ENCODE measurements at places on chromosomes 7 and 10. TPM values are rescaled to one million over a fixed set of nuclear protein-coding genes. Genes with fewer than 3 reads are reported as not detected.
A peak's percentile ranks its signal among the peaks of the same experiment; 100 is the strongest.

DNA sequence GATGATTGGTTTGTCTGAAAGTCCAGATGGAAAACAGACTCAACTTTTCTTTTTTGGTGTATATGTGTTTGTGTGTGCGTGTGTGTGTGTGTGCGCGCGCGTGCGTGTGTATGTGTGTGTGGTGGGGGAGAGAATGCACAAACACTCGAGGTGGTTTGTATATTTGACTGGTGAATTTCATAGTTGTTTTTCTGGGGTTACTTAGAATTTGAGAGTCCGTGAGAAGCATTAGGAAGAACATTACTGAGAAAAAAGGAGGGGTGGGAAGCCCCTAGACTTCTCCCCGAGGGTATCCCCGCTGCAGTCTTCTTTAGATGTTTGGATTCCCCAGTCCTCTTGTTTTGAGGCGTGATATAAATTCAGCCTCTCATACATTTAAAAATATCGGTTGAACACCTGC lies 6.0 kb downstream of the CAMK1D start:
- H3K27me3 ChIP-seq, result peaks cover 17% of the 10 kb centered on the region
- no peak for DNase-seq
- no peak overlapping the region for H3K27ac ChIP-seq
- no peaks in the 10 kb centered on the region for H3K36me3 ChIP-seq
- peaks cover 60% of the 10 kb centered on the region for H3K4me1 ChIP-seq

- H3K36me3 ChIP-seq, result no peaks in the 10 kb centered on the region
- H3K4me3 ChIP-seq, result no peak overlapping the region
- no peak overlapping the region for H3K27ac ChIP-seq
- H3K27me3 ChIP-seq, result no peaks in the 10 kb centered on the region
Measured at GRCh38 chr7:67723591-67723990, 727.0 kb downstream of the TYW1 start.

Gene OR6V1
- polyA plus RNA-seq, result not detected

DNA sequence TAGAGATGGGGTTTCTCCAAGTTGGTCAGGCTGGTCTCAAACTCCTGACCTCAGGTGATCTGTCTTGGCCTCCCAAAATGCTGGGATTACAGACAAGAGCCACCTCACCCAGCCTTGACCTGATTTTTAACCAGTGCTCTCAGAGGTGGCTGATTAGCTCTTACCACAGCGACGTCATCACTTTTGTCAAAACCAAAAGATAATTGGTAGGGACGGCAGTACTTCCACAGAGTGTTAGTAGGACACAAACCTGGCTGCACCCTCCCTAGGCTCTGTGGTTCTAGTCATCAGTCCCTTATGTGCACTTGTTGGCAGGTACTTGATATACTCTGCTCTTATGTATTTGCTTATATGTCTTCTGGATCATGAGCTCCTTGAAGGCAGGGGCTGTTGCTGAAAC lies 74.0 kb downstream of the GPR141 start:
- no peaks in the 10 kb centered on the region for H3K4me1 ChIP-seq
- no peak overlapping the region for H3K4me3 ChIP-seq
- no peaks in the 10 kb centered on the region for H3K36me3 ChIP-seq
- no peak for DNase-seq
- H3K27ac ChIP-seq, result no peak overlapping the region

DNA sequence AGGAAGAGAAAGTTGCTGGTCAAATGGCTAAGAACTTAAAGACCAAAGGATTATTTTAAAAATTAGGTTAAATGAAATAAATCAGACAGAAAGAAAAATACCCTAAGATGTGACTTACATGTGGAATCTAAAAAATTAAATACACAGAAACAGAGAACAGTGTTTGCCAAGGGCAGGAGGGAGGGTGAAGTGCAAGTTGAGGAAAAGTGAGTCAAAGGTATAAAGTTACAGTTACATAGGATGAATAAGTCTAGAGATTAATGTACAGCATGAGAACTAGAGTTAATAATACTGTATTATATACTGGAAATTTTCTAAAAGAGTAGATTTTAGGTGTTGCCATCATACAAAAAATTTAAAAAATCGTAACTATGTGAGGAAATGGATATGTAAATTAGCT lies 146.3 kb downstream of the MDFIC start:
- H3K4me3 ChIP-seq, result no peak overlapping the region
- no peaks in the 10 kb centered on the region for H3K27me3 ChIP-seq
- no peaks in the 10 kb centered on the region for H3K4me1 ChIP-seq

DNA sequence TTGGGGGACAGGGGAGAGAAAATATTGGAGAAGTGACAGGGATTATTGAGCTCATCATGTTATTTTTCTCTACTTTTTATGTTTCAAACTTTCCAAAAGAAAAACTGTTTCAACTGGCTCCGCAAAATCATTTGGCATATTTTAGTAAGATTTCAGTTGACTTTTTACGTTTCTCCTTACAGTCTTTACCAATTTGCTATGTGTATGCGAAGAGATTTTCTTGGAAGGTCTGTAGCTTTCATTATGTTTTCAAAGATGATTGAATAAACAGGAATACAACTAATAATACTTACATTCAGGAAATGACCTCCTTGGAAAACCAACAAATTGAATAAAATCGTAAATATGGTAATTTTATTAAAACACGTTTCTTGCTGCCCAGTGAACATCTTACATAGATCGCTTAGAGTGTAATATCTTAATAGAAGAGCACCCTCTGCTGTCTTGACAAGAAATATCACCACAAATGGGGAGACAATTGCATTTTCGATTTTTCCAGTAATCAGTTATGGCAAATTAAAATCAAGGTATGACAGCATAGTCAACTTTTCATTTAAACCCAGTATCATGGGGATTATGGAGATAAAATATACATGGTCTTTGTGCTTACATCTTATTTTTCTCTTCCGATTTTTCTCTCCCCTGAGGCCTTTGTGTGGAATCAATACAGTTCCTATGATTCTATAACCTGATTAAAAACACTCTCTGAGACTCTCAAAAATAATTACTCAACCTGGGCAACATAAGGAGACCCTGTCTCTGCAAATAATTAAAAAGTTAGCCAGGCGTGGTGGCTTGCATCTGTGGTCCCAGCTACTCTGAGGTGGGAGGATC lies 43.1 kb downstream of the MBL2 start:
- H3K27me3 ChIP-seq, result no peaks in the 10 kb centered on the region
- H3K4me3 ChIP-seq, result no peak overlapping the region
- H3K36me3 ChIP-seq, result no peaks in the 10 kb centered on the region
- H3K27ac ChIP-seq, result no peak overlapping the region
- no peaks in the 10 kb centered on the region for H3K4me1 ChIP-seq

DNA sequence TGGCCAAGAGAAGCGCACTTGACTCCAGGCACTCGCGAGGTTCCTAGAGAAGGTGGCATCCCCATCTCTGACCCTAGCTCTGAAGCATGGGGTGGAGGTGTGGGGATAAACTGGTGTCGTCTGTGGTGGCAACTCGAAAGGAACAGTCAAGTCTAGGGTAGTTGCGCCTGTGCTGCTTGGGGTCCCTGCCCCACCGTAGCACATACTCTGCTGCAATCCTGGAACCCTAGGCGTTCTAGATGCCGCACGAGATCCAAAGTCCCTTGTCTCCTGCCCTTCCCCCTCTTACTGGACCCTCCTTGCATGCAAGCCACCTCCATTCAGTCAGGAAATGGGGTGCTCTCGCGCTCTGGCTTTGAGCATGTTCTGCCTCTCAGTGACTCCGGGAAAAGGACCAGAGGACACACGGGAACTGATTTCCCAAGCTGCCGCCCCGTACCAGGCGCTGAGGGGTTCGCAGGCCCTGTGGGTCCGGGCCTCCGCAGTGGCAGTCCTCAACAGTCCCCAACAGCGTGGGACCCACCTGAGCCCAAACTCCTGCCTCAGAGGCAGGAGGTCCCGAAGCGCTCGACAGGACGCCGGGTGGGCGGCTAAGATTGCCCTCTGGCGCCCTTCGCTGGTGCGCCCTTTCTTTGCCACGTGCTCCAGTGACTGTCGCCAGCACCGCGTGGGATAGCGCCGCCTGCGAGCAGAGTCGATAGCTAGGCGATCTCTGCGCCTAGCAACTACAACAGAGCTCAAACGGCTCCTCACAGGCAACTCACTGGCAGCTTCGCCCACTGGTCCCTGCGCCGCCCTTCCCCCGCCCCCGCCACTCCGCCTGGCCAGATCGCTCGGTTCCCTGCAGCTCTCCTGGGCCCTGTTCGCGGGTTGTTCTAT lies 452.0 kb downstream of the REEP3 start:
- no peaks in the 10 kb centered on the region for H3K27me3 ChIP-seq
- no peaks in the 10 kb centered on the region for H3K4me1 ChIP-seq
- H3K27ac ChIP-seq, result no peak overlapping the region
- peak; percentile 57 for DNase-seq

GRCh38 chr7:139441961-139442360 lies 41.5 kb downstream of the KLRG2 start:
- no peak overlapping the region for H3K4me3 ChIP-seq
- no peaks in the 10 kb centered on the region for H3K27me3 ChIP-seq
- no peaks in the 10 kb centered on the region for H3K4me1 ChIP-seq
- H3K27ac ChIP-seq, result no peak overlapping the region
- DNase-seq, result no peak

GRCh38 chr10:75043256-75044131 lies 68.0 kb upstream of the SAMD8 start:
- no peaks in the 10 kb centered on the region for H3K36me3 ChIP-seq
- H3K4me1 ChIP-seq, result peaks cover 3% of the 10 kb centered on the region
- DNase-seq, result peak; percentile 93
- peaks cover 12% of the 10 kb centered on the region for H3K27me3 ChIP-seq

DNA sequence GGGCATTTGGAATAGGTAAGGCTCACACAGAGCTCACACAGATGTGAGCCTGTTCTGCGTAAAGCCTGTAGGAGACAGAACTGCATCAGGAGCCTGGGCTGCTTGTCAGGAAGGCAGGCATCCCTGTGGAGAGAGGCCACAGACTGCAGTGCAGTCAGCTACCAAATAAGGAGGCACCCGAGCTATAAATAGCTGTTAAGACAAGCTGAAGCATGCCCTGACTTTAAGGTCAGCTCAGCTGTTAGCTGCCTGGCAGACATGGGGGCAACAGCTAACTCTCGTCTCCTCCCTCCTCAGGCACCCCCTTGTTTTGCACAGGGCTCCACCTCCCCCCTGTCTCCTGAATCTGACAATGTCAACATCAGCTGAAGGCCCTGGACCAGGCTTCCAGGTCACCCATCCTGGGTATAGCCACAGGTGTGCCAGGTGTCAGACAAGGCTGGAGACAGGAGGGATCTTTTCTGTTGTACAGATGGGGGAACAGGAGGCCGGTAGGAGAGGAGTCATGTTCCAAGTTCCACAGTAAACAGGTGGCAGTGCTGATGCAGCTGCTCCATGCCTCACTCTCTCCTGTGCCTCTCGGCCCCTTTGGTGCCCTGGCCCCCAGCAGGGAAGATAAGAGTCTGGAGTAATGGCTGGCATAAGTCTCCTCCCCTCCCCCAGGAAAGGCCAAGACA lies 27.6 kb upstream of the MKRN1 start:
- peaks cover 13% of the 10 kb centered on the region for H3K4me1 ChIP-seq
- 0 out of 2 replicates have a peak overlapping the region, but pooled peaks have one; percentile 32 for H3K27ac ChIP-seq
- H3K4me3 ChIP-seq, result no peak overlapping the region
- no peaks in the 10 kb centered on the region for H3K27me3 ChIP-seq
- DNase-seq, result peak; percentile 64

DNA sequence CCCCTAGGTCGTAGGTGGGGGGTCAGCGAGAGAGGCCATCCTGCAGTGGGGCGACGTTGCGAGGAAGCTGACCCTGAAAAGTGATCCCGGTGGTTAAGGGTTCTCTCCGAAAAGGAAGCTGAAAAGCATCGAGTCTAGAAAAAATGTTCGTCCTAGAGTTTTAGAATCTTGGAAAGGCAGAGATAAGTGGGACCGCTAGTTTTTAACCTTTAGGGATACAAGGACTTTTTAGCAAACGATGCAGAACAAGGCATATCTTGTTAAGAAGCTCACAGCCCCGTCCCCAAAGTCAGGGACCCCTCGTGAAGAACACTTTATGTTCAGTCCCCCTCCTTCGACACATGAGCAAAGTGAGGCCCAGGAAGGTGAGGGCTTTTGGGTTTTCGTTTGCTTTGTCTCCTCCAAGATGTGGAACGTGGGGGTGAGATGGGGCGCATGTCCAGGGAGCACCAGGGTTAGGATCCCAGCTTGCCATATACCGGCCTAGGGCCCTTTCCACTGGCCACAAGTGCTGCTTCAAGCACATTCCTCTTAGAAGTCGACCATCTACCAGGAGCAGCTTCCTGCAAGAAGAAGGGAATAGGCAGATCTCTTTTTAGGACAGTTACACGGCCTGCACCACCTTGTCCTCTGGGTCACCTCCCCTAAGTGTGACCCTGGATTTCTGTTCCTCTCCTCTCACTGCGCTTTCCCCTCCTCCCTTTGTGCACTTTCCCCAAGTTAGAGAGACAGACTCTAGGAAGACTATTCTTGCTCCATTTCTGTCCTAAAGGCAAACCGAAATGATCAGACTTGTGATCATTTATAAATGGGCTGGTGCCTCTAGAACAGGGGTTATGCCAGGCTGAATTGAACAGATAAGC lies 969 bp downstream of the SLC35G1 start:
- no peaks in the 10 kb centered on the region for H3K36me3 ChIP-seq
- peaks cover 6% of the 10 kb centered on the region for H3K4me1 ChIP-seq
- peaks cover 50% of the 10 kb centered on the region for H3K27me3 ChIP-seq
- DNase-seq, result no peak
- peak overlapping the region; percentile 82 for H3K4me3 ChIP-seq

GRCh38 chr10:70598857-70599295 lies 3.7 kb downstream of the PRF1 start:
- no peak for DNase-seq
- peaks cover 6% of the 10 kb centered on the region for H3K4me1 ChIP-seq
- no peaks in the 10 kb centered on the region for H3K27me3 ChIP-seq
- H3K27ac ChIP-seq, result no peak overlapping the region

GRCh38 chr7:69090936-69091335 lies 507.3 kb upstream of the AUTS2 start:
- no peaks in the 10 kb centered on the region for H3K4me1 ChIP-seq
- H3K27me3 ChIP-seq, result no peaks in the 10 kb centered on the region
- H3K4me3 ChIP-seq, result no peak overlapping the region
- no peaks in the 10 kb centered on the region for H3K36me3 ChIP-seq
- DNase-seq, result no peak

DNA sequence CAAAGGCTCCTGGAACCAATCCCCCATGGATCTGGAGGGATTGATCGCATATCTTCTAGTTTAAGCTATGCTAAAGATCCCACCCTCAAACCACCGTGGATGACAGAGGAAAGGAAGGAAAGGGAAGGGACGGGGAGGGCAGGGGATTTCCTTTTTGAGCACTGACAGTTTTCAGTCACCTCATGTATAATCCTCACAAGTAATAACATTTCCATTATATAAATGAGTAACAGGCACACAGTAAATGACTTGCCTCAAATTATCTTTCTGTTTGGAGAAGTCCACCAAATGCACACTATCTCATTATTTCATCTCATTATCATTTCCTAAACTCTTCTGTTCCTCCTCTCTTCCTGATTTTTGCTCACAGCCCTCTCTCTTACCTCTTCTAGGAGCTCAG lies 127.1 kb upstream of the AOAH start:
- H3K36me3 ChIP-seq, result no peaks in the 10 kb centered on the region
- H3K4me1 ChIP-seq, result no peaks in the 10 kb centered on the region
- H3K4me3 ChIP-seq, result no peak overlapping the region
- H3K27ac ChIP-seq, result no peak overlapping the region
